Stimulated activated CD4-positive, alpha-beta T cell treated with anti-CD3 and anti-CD28 coated beads, Interleukin-15, amount 100 ng/mL, for 24 hours (primary cell): ENCODE measurements at places on chromosomes 5 and 9.

GRCh38 chr5:105088102-105088501 lies 1525.5 kb upstream of the NUDT12 start:
- no peak for DNase-seq

DNA sequence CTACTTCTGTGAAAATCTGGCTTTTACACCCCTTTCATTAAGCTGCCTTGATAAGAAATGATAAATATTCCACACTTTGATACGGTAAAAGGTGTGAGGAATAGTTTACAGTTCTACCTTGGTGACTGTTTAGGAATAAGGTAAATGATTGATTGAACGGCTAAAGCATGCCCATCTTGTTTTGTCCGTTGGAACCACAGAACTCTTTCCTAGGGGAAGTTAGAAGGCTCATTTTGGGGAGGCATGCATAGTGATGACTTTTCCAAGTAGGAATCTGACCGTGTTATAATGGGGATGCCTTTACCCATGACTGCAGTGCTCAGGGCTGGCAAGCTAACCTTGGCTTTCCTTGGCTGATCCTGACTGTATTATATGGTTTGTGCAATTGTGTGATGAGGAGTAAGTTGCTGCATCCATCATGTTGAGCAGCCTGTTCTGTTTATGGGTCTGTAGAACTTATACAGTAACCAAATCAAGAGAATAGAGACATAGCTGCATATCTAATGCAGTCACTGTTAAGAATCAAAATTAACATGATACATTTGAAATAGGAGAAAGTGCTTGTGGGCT lies 24.5 kb downstream of the PCSK5 start:
- no peak for DNase-seq

DNA sequence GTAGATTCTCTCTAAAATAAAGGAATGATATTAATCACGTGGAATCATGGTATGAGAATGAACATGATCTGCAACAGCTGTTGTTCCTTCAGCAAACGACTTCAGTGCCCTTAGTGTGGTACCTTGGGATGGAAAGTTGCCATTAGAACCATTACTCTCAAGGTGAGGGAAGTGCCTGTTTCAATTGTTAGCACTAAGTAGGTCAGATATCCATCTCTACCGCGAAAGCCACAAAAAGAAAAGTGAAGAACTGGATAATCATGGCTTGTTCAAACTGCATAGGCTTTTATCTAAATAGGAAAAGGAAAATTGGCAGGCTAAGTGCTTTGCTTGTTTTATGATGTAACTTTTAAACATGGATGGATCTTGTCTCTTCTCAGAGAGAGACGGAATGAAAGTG lies 380.7 kb downstream of the MRPS30 start:
- DNase-seq: no peak

GRCh38 chr9:96612966-96613589 lies 6.6 kb downstream of the CDC14B start:
- no peak for DNase-seq

DNA sequence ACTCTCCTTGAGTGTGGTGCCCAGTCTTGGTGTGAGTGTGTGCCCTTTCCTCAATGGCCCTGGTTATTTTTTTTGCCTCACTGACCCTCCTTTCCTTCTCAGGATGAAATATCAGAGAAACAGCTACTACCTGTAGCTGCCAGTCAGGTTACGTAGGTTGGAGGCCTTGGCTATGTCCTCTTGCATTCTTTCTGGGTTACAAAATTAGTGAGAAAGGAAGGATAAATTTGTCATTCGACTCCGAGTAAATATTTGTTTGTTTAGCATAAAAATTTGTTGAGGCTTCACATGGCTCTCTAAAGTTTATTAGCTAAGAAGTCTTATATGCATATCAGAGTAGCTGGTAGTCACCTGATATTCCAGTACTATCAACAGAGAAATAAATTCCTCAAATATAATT lies 15.4 kb downstream of the MACIR start:
- DNase-seq: no peak

DNA sequence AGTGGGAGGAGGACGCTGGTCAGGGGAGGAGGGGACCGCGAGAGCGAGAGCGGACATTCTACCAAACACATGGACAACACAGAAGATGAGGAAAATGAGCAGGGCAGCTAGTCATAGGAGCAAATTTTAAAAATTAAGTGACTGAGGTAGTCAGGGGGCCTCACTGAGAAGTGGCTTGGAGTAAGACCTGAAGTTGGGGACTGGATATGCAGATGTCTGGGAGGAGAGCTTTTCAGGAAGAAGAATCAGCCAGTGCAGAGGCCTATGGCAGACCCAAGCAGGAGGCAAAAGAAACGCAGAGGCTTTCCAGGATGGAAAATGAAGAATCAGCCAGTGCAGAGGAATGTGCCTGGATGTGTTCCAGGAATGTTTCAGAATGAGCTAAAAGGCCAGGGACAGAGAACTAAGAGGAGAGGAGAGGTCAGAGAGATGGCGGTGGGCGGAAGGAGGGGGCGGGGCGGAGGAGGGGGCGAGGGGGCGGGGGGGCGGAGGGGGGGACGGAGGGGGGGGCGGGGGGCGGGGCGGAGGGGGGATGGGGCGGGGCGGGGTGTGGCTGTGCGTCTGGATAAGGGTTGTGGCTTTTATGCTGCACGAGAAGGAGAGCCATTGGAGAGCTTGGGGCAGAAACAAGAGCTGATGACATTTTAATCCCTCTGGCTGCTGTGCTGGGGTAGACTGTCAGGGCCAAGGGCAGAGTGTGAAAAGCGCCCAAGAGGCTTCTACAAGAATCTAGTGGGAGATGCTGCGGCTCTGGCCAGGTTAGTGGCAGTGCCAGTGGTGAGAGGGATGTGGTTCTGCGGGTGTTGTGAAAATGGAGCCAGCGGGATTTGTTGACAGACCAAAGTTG lies 129.6 kb downstream of the KCNIP1 start:
- DNase-seq: no peak

DNA sequence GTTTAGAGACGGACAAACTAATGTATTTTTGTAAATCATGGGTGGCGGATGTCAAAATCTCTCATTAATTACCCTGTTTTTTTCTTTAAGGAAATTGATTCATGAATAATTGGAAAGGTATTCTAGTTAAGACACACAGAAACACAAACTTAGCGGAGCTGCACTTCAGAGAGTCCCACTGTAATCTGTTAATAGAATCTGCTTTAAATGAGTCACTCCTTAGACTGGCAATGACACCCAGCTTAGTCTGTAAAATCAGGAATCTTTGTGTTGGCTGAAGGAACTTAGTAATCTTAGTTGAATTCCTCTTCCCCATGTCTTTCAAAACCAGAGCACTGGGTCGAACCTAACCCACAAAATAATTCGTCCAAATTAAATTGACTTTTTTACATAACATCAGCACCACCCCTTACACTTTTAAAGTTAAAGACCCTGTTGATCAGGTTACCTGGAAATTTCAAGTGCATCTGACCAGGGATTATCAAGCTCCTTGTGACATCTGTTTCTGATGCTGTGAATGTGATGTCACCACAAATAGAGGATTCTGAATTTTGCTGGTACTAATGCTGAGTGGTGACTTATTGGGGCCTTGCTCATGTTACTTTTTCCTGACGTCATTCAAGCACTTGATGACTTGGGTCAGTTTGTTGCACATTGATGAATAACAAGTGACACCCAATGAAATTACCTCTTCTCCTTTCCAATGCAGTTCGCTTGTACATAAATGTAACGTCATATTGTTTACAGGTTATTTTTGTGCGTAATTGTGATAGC lies 313.6 kb downstream of the KCTD16 start:
- no peak for DNase-seq

DNA sequence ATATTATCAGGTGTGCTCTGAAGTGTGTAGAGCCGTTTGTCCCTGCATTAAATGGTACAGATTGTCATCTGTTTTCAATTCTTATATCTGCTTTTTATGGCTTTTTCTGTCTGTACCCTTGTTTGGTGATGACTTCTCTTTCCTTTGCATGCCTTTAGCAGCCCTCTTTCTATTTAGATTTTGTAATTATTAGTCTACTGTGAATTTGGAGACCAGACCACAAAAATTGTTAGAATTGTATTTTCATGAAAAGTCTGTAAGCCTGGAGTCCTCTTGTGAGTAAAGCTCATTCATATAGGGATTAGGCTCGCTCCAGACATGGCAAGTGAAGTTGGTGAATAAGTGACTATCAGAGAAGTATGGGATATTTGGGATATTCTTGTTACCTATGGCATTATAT lies 41.7 kb downstream of the NFX1 start:
- DNase-seq: no peak

DNA sequence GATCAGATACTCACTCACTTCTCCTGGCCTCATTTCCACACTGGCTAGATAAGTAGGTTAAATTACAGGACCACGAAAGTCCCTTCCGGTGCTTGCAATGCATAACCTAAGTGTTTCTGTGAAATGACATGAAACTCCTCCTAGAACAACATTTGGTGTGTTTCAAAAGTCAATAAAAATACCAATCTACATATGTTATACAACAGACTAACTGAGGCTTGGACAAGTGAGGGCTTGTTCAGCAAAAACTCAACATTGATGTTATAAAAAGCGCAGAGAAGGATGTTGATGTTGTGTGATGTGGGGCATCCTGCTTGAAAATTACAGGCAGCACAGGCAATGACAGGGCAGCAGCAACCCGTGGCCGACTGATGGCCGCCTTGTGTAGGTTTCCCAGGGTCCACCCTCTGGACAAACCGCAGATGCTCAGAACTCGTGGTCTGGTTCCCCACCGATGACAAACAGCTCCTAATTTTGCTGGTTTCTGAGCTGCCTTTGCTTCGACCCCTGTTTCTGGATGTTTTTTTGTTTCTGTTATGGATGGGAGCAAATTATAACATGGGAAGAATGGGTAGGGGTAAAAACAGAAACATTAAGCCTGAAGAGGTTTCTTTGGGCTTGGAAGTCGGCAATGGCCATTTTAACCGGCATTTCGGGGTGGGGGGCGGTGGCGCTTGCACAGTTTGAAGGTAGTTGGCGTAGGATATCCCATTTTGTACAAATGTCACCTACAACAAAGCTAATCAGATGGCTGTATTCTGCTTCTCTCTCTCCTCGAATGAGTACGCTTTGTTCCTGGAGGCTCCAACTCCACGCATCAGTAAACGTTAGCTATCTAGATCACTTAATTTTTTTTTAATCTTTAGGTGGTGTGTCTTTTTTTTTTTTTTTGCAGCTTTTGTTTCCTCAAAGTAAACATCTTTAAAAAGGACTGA lies 116.1 kb downstream of the PDZD2 start:
- DNase-seq: no peak

- no peak for DNase-seq
These were observed 95.8 kb upstream of the CD180 start for GRCh38 chr5:67292201-67292940.

DNA sequence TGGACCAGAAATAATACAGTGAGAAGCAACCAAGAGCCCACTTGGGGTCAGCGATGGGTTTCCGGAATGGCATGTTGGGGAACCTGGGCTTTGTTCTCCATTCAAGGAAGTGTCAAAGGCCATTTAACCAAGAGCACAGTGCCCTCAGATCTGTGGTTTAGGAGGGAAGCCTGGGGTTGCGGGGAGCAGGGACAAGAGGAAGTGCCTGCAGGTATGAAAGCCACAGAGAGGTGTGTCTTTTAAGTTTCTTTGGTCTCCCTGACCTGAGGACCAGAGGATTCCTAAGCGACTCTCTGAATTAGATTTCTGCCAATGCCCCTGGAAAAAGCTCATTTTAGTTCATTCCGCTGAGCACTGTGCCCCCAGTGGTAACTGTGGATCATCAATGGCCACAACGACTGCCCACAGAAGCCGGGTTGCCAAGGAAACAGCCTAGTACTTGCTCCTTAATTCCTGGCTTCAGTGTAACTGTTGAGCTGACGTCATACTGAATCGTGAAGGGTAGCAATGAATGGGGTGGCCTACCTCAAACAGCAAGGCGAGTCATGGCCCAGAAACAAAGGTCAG lies 107.3 kb upstream of the SPIN1 start:
- DNase-seq: no peak

- no peak for DNase-seq
These were observed 153.5 kb downstream of the SEMA6A start for GRCh38 chr5:116421080-116421629.

DNA sequence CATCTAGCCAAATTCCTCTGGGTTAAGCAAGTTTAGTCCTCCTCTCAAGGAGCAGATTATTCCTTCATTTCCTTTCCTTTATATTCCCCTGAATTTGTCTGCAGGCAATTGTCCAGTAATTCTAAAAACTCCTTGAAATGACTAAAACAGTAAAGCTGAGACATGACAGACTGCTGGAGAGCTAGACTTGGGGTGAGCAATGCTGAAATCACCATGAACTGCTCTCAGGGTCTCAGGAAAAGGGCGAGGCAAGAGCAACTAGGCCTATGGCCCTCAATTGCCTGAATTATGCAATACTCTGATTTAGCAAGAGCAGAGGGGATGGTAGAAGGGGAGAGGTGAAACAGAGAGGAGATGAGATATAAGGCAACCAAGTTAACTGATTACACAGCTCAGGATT lies 172.9 kb upstream of the NREP start:
- no peak for DNase-seq

DNA sequence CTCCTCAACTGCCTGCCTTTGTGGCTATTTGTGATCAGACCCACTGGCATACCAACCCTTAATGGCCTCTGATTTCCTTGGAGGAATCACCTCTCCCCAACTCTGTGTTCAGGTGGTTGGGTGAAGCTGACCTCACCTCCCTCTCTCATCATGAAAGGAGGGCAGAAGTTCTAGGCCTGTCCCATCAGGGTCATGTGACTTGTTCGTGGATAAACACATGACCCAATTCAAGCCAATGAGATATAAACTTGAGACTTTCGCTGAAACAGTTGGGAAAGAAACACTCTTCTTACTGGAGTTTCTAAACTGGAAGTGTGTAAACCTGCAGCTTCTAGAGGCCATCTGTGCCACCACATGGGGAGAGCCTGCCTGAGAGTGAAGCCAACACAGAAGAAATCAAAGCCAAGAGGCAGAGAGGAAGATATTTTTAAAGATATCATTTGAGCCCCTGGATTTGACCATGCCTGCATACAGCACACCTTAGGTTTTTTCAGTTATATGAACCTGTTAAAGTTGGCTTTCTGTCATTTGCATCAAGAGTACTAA lies 5.8 kb downstream of the GABBR2 start:
- no peak for DNase-seq

- no peak for DNase-seq
These were observed 347.2 kb downstream of the CTNND2 start for GRCh38 chr5:11557063-11557462.

DNA sequence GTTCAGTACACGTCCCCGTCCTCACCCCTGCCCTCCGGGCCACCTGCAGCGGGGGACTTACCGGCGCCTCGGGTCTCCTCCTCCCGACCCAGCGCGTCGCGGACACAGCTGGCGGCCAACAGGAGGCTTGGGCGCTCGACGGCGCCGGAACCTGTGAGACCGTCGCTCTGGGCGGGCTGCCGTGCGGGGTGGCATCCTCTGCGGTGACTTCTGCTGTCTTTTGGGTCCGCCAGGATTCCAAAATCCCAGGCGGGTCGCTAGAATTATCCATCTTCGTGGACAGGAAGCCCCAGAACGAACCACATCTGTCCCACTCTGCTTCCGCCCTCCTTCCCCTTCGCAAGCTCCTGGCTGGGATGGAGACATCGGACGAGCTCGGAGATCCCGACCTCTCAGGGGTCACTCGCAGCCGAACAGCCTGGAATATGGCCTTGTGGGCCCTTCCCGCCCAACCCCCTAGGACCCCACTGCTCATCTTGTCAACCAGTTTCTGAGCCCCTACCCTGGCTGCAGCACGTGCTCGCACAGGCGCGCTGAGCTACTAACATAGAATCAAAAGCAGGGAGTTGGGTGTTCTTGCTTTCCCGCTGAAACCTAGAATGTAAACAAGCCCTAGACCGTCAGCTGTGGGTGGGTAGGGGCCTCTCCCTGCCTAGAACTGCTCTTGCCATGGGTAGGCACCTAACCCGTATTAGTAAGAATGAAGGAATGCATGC lies 947 bp upstream of the MARCHF3 start:
- DNase-seq: peak; percentile 45
